ENCODE measurements at places on chromosomes 2 and 18. TPM values are rescaled to one million over a fixed set of nuclear protein-coding genes. Genes with fewer than 3 reads are reported as not detected.

The DLGAP1 gene
- 2.0 TPM for total RNA-seq

The GRHL1 gene
- 0.43 TPM for total RNA-seq

The STARD6 gene
- total RNA-seq: not detected

The IL36B gene
- total RNA-seq: not detected

The RBM44 gene
- 8.5 TPM for total RNA-seq

The NOL4 gene
- not detected for total RNA-seq

The CYRIA gene
- total RNA-seq: 7.1 TPM

DNA sequence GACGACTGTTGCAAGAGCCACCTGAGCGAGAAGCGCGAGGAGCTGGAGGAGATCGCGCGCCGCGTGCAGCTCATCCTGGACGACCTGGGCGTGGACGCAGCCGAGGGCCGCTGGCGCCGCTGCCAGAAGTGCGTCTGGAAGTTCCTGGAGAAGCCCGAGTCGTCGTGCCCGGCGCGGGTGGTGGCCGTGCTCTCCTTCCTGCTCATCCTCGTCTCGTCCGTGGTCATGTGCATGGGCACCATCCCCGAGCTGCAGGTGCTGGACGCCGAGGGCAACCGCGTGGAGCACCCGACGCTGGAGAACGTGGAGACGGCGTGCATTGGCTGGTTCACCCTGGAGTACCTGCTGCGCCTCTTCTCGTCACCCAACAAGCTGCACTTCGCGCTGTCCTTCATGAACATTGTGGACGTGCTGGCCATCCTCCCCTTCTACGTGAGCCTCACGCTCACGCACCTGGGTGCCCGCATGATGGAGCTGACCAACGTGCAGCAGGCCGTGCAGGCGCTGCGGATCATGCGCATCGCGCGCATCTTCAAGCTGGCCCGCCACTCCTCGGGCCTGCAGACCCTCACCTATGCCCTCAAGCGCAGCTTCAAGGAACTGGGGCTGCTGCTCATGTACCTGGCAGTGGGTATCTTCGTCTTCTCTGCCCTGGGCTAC lies 1.2 kb downstream of the KCNF1 start:
- DNase-seq: no peak
- H3K4me1 ChIP-seq: no peaks in the 10 kb centered on the region
- no peak overlapping the region for H3K27ac ChIP-seq
- no peaks in the 10 kb centered on the region for H3K27me3 ChIP-seq

DNA sequence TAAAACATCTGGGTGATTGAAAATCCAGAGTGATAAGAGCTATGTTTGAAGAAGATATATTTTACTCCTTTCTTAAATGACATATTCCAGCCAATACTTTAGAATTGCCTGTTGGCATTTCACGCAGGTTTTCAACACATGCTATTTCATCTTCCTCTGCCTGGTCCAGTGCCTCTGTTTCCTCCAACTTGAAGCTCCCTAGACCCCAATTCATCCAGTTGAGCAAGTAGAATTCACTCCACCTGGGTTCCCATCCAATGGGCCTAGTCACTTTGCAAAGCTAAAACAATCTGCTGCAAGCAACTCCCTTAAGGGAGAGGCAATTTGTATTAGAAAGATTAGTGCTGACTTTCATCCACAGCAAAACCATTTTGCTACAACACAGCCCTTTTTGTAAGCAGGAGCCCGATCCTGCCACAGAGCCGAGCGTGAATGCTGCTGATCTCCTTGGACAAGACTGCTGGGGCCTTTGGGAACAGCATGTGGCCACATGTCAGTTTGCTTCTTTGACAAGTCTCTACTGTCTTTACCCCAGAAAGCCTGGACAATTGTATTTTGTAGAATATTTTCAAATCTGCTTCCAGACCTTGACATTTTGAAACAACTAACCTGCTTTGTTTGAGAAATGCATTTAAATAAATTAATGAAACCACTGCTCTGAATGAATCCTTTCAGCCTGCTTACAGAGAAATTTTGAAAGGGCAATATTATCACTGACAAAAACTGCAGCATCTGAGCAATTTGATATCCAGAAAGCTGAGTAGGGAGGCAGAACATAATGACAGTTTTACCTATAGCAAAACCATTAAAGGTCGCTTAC lies 259.1 kb downstream of the TDRD15 start:
- no peaks in the 10 kb centered on the region for H3K36me3 ChIP-seq

GRCh38 chr2:158651358-158652057 lies 143.6 kb upstream of the DAPL1 start:
- H3K27me3 ChIP-seq: no peaks in the 10 kb centered on the region
- H3K27ac ChIP-seq: no peak overlapping the region
- H3K4me1 ChIP-seq: no peaks in the 10 kb centered on the region
- no peaks in the 10 kb centered on the region for H3K36me3 ChIP-seq

- DNase-seq: no peak
- no peak overlapping the region for H3K27ac ChIP-seq
- no peaks in the 10 kb centered on the region for H3K36me3 ChIP-seq
- H3K4me3 ChIP-seq: no peak overlapping the region
These were observed 194.7 kb upstream of the TFPI start for GRCh38 chr2:187748958-187749357.

DNA sequence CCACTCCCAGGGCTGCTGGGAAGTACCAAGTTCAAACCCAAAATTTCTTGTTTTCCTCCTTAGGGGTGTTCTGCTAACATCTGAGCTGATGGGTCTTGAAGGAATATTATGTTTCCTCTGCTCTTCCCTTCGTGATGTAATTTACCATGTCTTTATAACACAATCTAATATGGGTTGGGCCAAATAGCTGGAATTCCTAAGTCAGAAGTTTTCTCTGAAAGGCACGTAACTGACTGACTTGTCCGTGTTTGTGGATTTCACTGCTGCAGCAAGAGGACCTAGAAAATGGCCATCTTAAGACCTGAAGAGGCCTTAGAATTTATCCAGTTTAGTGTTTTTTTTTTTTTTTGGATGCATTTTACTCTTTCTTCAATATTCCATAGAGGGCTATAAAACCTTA lies 256.7 kb downstream of the DCDC2C start:
- H3K27me3 ChIP-seq: no peaks in the 10 kb centered on the region
- H3K36me3 ChIP-seq: no peaks in the 10 kb centered on the region
- H3K4me3 ChIP-seq: no peak overlapping the region

DNA sequence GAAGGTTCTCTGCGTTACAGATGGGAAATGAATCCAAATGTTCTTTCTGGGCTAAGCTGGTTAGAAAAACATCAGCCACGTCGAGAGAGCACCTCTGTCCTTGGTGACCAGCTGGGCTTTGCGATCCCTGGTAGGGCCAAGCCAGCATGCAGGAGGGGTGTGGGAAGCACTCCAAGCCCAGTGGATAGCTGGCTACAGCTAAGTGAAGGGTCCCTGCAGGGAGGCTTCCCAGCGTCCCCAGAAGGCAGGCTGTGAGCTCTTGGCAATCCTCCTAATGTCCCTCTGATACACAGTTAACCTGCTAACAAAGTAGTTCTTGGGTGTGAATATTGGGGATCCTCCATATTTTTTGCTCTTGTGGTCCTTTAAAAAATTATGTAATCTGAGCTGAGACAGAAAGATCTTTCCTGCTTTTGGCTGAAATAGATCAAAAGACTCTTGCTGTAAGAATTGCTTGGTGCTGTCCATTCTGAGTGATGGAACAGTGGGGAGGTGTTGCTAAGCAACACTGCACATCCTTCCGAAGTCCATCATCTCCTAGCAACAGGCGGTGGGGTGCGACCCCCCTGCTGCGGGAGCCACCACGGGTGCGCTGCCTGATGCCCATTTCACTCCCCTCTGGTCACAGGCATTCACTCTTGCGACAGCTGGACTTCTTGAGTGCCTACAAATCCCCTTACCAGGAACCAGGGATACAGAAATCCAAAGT lies 88.5 kb upstream of the UXS1 start:
- no peaks in the 10 kb centered on the region for H3K27me3 ChIP-seq
- no peaks in the 10 kb centered on the region for H3K36me3 ChIP-seq
- H3K4me3 ChIP-seq: no peak overlapping the region
- no peaks in the 10 kb centered on the region for H3K4me1 ChIP-seq
- no peak for DNase-seq
- H3K27ac ChIP-seq: no peak overlapping the region

GRCh38 chr2:268323-268722 lies 3.6 kb downstream of the ACP1 start:
- H3K36me3 ChIP-seq: peaks cover 3% of the 10 kb centered on the region
- peaks cover 5% of the 10 kb centered on the region for H3K4me1 ChIP-seq
- no peaks in the 10 kb centered on the region for H3K27me3 ChIP-seq
- H3K27ac ChIP-seq: no peak overlapping the region

- no peak overlapping the region for H3K27ac ChIP-seq
- no peaks in the 10 kb centered on the region for H3K36me3 ChIP-seq
These were observed 11.7 kb downstream of the OSBPL6 start for GRCh38 chr2:178205853-178206521.
